ENCODE measurements at places on chromosomes 3 and 15.

GRCh38 chr15:62449638-62450037 is 284.6 kb upstream of the C2CD4B start:
- no peak for DNase-seq

DNA sequence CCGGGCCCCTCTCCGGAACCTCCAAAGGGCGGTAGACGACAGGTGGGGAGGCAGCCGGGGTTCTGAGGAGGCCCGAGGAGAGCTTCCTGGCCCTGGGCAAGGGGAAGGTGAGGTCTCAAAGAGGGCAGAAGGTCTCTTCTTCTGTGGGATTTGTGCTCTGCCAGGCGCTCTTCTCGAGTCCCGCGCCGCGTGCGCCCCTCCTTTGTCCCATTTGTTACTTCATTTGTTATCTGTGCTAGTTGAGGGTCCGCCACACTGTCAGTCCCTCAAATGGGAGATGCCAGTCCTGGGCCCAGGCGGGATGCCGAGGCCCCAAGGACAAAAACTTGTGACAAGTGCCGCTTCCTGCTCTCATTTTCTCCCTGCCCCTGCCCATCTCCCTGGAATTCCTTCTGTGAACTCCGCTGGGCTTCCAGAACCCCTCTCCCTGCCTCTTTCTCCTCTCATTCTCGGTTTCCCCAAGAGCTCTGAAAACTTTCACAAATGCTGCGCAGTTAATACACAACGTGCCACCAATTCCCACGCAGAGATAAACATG is 1.5 kb downstream of the ST8SIA2 start:
- no peak for DNase-seq

DNA sequence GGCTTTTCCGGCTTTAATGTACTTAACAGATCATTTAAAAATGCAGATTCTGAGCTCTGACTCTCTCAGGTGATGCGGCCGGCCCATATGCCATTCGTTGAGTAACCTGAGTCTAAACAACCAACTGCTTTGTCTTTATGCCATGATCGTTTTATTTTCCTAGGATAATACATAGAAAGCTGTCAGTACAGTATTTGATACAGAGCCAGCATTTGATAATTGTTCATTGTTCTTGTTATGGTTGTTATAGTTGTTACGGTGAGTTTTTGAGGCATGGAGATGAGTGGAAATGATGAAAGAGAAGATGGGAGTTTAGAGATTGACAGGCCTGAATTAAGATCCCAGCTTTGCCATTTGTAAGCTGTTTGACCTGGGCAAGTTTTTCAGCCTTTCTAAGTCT is 40.0 kb downstream of the TMEM45A start:
- no peak for DNase-seq

DNA sequence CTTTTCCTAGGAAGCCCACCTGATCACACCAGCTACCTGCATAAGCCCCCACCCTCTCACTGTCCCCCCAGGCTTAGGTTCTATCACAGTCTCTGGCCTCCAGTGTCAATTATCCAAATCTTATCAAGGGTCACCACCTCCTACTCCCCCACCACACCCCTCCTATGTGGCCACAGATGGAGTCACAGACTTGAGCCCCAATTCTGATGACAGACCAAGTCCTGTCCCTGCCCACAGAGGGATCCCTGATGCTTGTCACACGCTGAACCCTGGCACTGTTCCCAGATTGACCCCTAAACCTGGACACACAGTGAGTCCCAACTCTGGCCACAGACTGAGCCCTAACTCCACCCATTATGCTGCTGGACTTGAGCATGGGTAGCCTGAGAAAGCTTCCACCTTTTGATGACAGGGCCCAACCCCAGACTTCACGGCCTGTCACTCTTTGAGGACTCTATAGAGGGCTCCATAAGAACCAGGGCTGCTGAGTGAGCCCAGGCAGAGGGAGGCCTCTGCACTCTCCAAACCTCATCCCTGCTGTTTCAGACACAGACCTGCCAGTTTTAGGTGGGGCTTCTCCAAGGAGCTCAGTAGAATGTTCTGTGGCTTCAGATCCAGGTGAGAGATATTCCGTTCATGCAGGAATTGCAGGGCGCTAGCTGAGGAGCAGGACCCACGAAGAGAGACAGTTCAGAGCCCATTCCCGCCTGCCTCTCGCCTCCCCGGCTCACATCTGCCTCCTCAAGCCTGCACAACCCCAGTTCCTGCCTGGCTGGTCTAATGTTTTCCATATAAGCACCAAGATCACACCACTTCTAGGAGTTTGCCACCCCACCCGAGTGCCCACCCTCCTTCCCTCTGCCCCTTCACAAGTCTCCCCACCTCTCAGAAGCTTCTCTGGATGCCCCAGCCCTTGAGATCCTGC is 1.8 kb downstream of the ULK3 start:
- no peak for DNase-seq

GRCh38 chr3:53939086-53939582 is 47.5 kb upstream of the SELENOK start:
- DNase-seq, result no peak

DNA sequence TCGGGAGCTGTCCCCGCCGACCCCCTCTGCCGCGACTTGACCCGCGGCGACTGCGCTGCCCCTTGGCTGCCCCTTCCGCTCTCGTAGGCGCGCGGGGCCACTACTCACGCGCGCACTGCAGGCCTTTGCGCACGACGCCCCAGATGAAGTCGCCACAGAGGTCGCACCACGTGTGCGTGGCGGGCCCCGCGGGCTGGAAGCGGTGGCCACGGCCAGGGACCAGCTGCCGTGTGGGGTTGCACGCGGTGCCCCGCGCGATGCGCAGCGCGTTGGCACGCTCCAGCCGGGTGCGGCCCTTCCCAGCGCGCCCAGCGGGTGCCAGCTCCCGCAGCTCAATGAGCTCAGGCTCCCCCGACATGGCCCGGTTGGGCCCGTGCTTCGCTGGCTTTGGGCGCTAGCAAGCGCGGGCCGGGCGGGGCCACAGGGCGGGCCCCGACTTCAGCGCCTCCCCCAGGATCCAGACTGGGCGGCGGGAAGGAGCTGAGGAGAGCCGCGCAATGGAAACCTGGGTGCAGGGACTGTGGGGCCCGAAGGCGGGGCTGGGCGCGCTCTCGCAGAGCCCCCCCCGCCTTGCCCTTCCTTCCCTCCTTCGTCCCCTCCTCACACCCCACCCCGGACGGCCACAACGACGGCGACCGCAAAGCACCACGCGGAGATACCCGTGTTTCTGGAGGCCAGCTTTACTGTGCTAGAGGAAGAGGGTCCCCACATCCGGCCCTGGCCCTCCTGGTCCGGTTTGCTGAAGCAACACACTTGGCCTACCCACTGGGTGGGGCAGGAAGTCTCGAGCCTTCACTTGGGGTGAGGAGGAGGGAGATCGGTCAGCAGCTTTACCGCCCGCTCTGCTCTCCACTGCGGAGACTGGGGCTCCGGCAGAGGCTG is at the start of gene RASSF1:
RASSF1 (minus strand) TSS at position 389 of the 882 bp plus-strand sequence; CDS start at position 358, 31 bp downstream.
- peak; percentile 43 for DNase-seq

DNA sequence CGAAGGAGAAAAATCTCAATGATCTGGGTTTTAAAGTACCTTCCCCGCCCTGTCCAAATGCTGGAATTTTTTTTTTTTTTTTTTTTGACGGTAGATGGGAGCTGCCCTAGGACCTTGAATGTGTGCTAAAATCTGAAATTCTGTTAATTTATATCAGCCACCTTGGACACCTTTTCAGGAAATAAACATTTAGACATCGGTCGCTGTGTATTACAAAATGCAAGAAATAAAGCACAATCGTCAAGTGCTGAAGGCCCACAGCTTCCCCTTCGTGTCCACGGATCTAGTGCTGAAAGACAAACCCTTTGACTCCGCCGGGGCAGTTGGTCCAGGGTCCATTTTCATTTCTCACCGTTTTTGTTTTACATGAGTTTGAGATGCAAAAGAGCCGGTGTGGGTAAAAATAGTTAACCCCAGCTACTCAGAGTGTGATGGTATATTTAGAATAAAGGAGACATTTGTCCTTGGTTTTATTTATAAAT is 90.2 kb upstream of the CHD2 start:
- no peak for DNase-seq

GRCh38 chr3:11995120-11995519 is 9.1 kb upstream of the SYN2 start:
- no peak for DNase-seq

DNA sequence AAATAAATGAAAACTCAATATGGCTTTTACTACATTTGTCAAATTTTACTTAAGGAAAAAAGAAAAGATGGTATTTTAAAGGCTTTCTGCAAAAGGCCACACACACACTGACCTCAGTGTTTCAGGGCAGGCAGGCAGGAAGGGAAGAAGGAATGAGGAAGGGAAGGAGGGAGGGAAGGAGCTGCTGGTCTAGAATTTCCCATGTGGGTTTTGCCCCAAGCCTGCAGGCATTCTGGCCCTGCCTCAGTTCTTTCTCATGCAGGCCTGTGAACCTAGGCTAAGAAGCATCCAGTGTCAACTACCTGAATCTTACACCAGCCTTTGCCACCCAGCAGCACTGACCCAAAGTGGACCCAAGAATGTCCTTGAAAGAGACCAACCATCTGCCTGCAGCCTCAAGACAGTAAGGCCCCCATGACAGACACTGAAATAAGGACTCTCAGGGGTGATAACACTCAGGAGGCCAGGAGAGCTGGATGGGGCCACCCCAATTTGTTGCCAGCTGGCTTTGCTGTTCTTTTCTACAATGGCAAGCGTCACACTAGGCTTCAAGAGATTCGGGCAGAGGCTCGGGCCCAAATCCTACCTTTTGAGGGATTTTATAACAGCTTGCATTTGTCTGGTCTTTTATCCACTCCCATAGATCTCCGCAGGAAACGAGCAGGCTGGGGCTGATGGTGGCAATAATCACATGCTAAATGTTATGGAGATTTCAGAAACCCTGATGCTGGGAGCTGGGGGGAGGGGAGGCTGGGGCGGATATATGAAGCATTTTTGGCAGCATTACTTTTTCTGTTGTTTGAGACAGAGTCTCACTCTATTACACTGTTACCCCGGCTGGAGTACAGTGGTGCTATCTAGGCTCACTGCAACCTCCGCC is 51.4 kb downstream of the XXYLT1 start:
- DNase-seq, result no peak

DNA sequence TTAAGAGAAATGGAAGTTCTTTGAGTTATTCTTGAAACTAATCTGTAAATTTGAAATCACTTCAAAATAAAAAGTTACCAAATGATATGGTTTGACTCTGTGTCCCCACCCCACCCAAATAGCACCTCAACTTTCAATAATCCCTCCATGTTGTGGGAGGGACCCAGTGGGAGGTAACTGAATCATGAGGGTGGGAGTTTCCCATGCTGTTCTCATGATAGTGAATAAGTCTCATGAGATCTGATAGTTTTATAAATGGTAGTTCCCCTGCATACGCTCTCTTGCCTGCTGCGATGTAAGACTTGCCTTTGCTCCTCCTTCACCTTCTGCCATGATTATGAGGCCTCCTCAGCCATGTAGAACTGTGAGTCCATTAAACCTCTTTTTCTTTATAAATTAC is 690.7 kb upstream of the ZNF385D start:
- no peak for DNase-seq

GRCh38 chr15:25406846-25407245 is 32.0 kb downstream of the UBE3A start:
- DNase-seq, result no peak

DNA sequence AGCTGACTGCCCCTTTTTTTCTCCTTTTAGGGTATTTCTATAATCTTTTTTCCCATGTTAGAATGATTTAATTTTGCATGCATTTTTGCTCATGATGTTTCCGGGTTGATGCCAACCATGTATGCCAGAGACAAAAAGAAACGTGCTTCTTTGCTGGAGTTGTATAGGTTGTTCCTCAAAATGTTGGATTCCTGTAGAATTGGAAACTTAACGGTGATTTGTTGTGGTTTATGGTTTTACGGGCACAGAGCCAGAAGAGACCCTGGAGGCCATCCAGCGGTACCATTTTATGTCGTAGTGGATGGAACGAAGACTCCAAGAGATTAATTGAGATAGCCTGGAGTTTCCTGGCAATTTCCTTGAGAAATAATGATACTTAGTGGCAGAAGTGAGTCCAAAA is 481.5 kb upstream of the RGMA start:
- DNase-seq, result no peak

- no peak for DNase-seq
Observed at GRCh38 chr3:125212509-125213363, at the start of gene SLC12A8. TSS of gene SLC12A8 (minus strand) at chr3:125212748. CDS start at chr3:125211349, 1,399 bp downstream.

- no peak for DNase-seq
Observed at GRCh38 chr3:189233225-189233858, 61.6 kb downstream of the TPRG1 start.

- DNase-seq, result peak; percentile 15
Observed at GRCh38 chr15:64333986-64334929, 21.7 kb downstream of the CSNK1G1 start.

DNA sequence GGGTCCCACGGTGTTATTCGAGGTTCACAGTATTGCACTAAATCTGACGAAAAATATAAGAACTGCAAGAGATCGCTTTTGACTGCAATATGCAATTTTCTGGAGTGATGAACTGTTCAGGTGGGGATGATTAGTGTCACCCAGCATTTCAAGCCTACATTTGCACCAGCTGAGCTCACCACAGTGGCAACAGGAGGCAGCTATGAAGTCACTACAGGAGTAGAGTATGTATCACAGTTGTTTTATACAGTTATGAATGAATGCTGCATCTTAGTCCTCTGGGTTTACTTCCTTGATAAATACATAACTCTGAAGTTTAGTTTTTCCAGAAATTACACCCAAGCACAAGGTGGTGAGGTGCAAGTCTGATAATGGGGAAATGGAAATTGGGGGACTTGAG is 69.6 kb downstream of the CHSY1 start:
- DNase-seq, result no peak

DNA sequence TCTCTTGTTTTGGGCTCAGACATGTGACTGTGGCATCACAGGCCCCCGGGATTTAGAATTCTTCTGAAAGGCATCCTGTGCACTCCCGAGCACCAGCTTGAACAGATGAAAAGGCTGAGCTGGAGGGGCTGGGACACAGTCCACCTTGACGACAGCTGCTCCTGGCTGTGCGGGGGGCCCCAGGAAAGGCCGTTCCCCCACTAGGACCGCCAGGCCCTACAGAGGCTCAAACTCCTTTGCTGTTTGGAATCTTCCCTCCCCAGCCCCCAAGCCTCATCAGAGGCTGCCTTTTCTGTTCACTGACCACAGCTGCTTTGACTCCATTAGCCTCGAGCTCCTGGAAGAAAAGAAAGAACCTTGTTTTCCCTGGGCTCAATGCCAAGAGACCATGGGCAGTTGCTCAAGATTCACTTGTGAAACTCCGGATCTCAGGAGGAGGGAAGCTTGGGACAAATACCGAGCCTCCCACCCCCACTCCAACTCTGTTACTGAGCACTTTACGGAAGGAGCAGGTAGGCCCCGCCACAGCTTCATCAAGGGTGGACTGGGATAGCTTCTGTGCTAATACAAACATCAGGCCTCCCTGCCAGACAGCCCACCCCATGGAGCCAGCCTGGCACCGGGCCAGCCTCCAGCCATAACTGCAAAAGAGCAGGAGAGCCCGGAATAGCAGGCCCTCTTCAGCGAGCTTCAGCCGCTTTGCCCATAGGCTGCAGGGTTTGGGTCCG is 15.7 kb downstream of the CIDEC start:
- no peak for DNase-seq

GRCh38 chr15:100905850-100906249 is 13.3 kb upstream of the LRRK1 start:
- no peak for DNase-seq

Data from activated CD8-positive, alpha-beta memory T cell treated with anti-CD3 and anti-CD28 coated beads for 1 hour (primary cell).